Inflammatory macrophage (primary cell): ENCODE measurements at places on chromosomes 3 and 15.

DNA sequence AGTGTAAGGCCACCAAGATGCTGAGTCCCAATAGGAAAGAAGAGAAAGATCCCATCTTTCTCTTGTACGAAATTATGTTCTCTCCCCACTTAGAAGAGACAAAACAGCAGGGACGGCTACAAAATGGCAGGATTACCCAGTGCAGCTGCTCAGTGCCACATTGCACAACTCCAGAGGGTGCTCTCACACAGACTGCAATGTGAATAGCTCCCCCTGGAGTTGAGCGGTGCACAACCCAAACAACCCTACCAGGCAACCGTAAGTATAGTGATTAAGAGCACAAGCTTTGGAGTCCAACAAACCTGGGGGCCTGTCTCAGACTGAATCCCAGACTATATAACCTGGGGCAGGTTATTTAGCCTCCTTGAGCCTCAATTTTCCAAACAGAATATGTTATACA lies 3.1 kb upstream of the BHLHE40 start:
- peak; percentile 82 for DNase-seq

DNA sequence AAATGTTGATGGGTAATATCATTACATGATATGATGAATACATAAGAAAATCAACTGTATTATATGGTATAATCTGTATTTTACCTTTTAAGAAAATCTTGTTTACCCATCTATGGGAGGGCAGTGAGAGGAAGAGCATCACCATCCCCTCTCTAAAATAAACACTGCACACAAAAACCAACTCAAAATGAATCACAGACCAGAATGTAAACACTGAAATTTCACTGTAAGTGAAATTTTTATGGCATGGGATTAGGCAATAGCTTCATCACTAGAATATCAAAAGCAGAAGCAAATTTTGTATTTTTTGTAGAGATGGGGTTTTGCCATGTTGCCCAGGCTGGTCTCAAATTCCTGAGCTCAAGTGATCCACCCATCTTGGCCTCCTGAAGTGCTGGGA lies 26.2 kb downstream of the IFT80 start:
- no peak for DNase-seq

DNA sequence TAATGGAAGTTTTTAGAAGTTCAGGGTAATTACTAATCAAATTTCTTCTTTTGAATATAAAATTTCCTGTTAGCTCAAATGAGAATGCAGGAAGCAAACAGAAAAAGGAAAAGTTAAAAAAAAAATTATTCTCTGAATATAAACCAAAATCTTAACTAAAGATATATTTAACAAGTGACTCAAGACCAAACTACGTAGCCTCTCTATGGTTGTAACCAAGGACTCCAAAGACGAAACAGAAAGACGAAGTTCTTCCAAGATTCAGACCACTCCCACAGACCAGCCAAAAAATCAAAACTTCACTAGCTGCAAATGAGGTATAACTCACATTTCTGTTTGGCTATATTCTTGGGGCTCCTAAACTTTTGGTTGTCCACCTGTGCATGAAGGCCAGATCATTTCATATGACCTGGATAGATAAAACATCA lies 846.5 kb upstream of the ALCAM start:
- no peak for DNase-seq

DNA sequence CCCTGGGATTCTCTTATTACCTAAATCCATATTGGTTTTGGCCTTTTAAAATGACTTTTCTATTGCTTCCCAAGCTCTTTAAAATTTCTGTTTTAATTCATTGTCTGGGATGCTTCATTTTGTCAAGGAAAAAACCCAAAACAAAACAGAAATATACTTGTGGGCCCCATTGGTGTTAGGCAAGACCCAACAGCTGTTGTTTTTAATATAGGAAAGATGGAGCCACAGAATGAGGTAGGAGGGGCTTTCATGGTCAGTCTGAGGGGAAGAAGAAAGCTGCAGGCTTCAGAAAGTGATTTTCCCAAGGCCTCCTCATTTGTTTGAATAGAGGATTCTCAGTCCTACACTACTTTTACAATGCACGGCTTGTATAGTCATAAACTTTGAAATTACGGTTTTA lies 180.5 kb downstream of the MCTP2 start:
- no peak for DNase-seq

DNA sequence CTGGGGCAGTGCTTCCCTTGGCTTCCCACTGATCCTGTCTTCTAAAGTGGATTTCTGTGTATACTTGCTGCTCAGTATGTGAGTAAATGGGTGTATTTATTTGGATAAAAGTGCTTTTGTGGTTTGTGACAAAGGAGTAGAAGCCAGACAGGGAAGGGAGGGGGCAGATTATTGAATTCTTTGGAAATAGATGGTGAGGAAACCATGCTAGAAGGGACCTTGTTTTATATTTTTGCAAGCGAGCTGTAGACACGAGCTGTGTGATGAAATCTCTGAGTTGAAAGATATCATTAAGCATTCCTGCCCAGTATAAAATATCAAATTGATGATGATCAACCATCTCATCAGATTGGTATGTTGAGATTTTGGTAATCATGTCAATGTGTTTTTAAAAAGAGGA lies 68.9 kb downstream of the DUT start:
- no peak for DNase-seq

DNA sequence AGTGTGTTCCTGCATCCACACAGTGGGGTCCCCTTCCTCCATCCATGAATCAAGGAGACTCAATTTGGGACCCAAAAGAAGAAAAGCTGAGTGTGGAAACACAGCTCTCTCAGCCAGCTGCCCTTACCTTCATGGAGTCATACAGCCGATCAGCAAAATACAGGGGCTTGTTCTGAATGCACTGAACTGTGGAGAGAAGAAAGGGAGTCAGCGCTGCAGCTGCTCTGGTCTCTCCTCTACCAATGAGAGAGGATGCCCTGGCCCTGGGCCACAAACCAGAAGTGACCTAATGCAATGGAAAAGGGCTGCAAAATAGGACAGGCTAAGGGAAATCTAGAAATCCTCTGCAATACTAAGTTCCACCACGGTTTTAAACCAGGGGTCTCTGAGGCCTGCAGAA lies 46.7 kb downstream of the ANXA2 start:
- DNase-seq, result no peak

- DNase-seq, result no peak
These were observed 279.7 kb downstream of the ZIC1 start for GRCh38 chr3:147688868-147689267.

DNA sequence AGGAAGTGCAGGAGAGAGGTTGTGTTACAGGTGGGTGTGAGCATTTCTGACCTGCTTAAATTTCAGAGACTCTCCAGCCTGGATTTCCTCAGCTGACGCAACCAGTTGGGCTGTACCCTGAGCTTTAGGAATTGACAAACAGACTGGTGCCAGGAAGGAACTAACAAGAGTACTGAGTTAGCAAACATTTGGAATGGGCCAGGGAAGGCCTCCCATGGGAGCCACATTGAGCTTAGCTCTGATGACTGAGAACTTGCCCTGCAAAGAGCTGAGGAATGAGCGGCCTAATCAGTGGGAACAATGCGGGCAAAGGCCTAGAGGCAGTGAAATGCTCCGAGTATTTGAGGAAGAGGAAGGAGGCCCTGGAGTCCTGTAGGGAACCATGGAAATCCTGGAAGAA lies 254.2 kb downstream of the FEZF2 start:
- DNase-seq, result no peak

DNA sequence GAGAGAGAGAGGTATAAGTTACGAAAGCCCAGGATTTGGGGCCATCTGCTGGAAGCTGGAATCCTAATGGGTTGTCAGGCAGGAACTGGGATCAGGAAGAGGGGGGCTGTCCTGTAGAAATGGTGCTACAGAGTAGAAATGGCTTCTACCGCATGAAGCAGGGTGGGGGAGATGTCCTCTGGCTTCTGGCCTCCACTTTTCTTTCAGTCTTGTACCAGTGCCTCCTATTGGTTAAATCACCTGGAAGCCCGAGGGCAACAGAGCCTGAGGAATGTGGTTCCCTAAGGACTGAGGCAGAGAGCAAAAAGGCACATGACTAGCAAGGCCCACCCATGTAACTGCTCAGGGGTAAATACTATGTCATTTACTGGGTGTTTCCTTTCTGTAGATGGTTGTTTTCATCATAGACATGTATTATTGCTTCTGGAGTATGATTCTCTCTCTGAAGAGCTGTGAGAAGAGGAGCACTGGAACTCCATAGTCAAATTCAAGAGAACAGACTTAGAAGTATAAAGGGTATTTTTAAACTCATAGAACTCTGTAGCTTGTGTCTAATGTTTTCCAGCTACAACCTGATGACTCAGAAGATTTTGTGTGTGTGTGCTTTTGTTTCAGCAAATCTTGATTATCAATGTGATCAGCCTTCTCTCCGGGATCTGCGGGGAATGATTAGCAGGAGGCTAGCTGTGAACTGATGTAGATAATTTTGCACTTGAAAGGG lies 20.2 kb upstream of the MITF start:
- no peak for DNase-seq

GRCh38 chr3:53613125-53613524 lies 118.7 kb downstream of the CACNA1D start:
- DNase-seq, result peak; percentile 75

DNA sequence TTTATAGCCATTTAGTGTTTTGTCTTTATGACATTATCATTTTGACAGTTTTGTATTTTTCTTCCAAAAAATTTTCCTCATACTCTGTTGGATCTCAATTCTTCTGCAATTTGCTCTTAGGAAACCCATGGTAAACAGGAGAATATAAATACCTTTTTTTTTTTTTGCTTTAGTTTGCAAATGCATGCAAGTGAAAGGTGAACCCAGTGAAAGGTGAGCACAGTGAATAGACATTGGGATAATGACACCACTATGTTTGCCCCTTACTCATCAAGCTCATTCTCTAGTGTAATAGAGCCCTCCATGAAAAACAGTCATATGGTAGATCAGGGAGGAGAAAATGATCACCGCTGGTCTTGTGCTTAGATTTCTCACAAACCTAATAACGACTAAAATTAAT lies 59.0 kb upstream of the TRPC1 start:
- DNase-seq, result no peak

GRCh38 chr3:113620091-113620490 lies 76.4 kb downstream of the USF3 start:
- DNase-seq, result peak; percentile 7

DNA sequence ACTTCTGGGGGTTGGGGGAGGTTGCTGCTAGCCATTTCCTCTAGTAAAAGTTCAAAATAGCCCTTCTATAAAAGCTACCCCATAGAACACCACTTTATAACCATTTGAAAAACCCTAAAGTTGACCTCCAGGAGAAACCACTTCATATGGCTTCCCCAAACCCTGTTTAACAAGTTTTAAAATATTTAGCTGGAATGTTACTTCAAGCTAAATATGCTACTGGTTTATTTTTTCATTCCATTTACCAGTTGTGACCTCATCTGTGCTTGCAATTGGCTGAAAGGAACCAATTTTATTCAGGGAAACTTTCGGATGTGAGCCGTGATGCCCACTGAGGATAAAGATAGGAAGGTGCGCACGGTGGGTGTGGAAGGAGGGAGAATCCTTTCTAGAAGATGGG lies 221.3 kb downstream of the SUCLG2 start:
- DNase-seq, result no peak

DNA sequence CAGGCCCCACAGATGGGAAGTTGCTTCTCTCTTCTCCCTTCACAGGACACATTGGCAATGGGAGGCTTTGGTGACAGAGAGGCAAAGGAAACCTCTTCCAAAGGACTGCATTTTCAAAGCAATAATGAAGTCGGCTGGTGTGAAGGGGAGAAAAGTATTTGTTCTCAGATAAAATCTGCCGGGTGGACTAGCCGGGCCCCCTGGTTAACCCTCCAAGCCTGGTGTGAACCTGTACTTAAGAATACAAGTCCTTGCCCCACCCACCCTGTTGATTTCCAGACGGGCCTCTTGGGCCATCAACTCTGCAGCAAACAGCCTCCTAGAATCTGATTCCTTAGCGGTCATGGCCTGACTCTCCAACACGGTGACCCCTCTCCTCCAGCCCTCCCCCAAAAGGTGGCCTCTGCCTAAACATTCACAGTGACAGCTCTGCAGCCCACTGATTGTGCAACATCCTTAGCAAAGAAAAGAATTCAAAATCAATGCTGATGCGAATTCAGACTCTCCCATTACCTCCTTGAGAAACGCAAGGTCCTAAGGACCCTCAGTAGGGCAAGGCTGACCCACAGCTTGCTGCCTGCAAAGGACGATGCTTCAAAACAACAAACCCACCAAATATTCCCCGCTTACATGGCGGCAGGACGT lies 9.9 kb downstream of the TLE3 start:
- no peak for DNase-seq

- no peak for DNase-seq
These were observed 172.0 kb downstream of the VPS13C start for GRCh38 chr15:61888074-61888780.

- peak; percentile 23 for DNase-seq
These were observed 63.5 kb downstream of the SLC49A4 start for GRCh38 chr3:122858373-122858772.

DNA sequence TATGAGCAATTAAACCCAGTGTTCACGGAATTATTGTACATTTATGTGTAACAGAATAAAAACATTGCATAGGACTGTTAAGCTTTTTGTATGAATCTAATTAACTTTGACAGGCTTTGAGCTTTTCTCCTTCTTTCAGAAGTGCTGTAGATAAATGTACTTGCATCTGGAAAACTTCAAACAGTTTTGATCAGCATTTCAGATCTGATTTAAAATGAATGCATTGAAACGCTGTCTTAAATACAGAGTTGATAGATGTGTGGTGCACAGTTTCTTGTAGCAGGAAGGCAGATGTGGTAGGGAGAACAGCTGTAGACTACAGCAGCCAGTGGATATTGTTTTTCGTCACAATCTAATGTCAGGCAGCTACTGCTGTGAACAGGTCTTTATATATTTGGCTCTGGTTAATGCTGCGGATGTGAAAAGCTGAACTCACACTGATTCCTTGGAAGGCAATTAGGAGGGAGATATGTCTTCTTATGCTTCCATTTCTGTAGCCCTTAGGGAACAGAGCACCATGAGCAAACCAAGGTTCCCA lies 193.8 kb upstream of the GOLIM4 start:
- no peak for DNase-seq

DNA sequence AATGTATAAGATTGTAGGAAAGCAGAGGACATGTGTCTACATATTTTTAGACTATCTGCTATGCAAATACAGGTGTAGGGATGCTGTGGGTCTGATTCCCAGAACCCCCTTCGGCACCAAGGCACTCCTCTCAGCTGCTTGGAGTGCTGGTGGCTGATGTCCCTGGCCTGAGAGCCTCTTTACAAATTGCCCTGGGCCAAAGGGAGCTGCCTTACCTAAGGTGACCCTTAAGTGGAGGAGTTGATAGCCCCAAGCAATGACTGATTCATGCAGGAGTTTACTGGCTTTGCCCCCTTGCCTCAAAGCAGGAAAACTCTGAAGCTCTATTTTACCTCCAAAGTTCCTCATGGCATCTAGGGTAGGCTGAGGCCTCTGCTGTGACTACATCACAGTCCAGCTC lies 83.0 kb downstream of the ZNF385D start:
- DNase-seq, result no peak

- DNase-seq, result peak; percentile 70
These were observed 55.6 kb downstream of the CGGBP1 start for GRCh38 chr3:88003115-88003755.

- no peak for DNase-seq
These were observed 85.1 kb downstream of the AP4E1 start for GRCh38 chr15:50993598-50993997.

DNA sequence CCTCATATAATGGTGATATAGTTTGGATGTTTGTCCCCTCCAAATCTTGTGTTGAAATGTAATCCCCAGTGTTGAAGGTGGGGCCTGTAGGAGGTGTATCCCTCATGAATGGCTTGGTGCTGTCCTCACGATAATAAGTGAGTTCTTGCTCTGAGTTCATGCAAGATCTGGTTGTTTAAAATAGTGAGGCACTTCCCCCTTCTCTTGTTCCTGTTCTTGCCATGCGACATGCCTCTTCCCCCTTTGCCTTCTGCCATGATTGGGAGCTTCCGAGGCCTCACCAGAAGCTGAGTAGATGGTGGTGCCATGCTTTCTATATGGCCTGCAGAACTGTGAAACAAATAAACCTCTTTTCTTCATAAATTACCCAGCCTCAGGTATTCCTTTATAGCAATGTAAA lies 39.2 kb downstream of the REC114 start:
- peak; percentile 69 for DNase-seq
